ENCODE measurements at places on chromosomes 13 and 19. TPM values are rescaled to one million over a fixed set of nuclear protein-coding genes. Genes with fewer than 3 reads are reported as not detected.

Gene MBD3L5
- total RNA-seq, result not detected

Gene VWA8
- total RNA-seq, result 19.0 TPM

DNA sequence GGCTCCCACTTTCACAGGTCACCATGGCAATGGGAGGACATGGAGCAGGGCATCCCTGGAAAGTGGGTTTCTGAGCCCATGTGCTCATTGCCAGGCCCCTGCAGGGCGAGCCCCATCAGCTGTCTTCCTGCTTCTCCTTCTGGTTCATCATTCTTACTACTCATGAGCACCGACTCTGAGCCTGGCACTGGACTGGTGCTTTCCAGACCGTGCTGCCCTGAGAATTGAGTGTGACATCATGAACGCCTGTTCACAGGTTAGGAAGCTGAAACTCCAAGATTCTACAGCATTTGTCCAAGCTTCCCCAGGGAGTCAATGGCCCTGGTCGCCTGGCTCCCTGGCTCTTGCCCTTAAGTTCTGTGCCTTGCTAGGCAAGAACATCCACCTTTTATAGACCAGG, 210.4 kb upstream of the ZNF536 start:
- no peak overlapping the region for H3K4me3 ChIP-seq
- no peaks in the 10 kb centered on the region for H3K36me3 ChIP-seq
- no peaks in the 10 kb centered on the region for H3K4me1 ChIP-seq
- H3K27ac ChIP-seq, result no peak overlapping the region
- DNase-seq, result no peak
- H3K27me3 ChIP-seq, result no peaks in the 10 kb centered on the region

Gene FPR2
- total RNA-seq, result 50.4 TPM

- peak overlapping the region; percentile 99 for H3K27ac ChIP-seq
- H3K4me3 ChIP-seq, result peak overlapping the region; percentile 12
- no peaks in the 10 kb centered on the region for H3K4me1 ChIP-seq
- no peaks in the 10 kb centered on the region for H3K27me3 ChIP-seq
Measured at GRCh38 chr19:58181902-58182576, 822 bp upstream of the ZNF274 start.

DNA sequence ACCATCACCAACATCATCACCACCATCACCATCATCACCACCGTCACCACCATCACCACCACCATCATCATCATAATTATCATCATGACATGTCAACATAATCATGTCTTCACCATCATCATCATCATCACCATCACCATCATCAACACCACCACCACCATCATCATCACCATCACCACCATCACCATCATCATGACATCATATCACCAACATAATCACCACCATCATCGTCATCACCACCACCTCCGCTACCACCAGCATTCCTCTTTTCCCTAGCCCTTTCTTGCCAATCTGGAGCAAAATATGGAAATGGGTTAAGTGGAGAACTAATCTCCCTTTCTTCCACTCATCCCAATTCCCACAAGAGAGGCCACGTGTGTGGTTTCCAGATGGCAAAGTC, 1.1 kb upstream of the TTYH1 start:
- H3K4me3 ChIP-seq, result no peak overlapping the region
- DNase-seq, result no peak
- peaks cover 6% of the 10 kb centered on the region for H3K4me1 ChIP-seq
- H3K36me3 ChIP-seq, result no peaks in the 10 kb centered on the region
- H3K27me3 ChIP-seq, result peaks cover 31% of the 10 kb centered on the region
- no peak overlapping the region for H3K27ac ChIP-seq

GRCh38 chr13:26011996-26012821, 39.6 kb downstream of the SHISA2 start:
- H3K27ac ChIP-seq, result peak overlapping the region; percentile 54
- no peaks in the 10 kb centered on the region for H3K27me3 ChIP-seq
- H3K36me3 ChIP-seq, result no peaks in the 10 kb centered on the region
- DNase-seq, result peak; percentile 92
- peaks cover 43% of the 10 kb centered on the region for H3K4me1 ChIP-seq

- H3K27ac ChIP-seq, result no peak overlapping the region
- no peaks in the 10 kb centered on the region for H3K36me3 ChIP-seq
- no peak overlapping the region for H3K4me3 ChIP-seq
- no peaks in the 10 kb centered on the region for H3K4me1 ChIP-seq
Measured at GRCh38 chr13:34038541-34039068, 220.7 kb downstream of the RFC3 start.

GRCh38 chr13:27728271-27728670, 64.0 kb upstream of the GSX1 start:
- no peak overlapping the region for H3K4me3 ChIP-seq
- peak; percentile 31 for DNase-seq
- H3K27ac ChIP-seq, result no peak overlapping the region
- no peaks in the 10 kb centered on the region for H3K27me3 ChIP-seq
- no peaks in the 10 kb centered on the region for H3K4me1 ChIP-seq

Gene ZNF799
- total RNA-seq, result 9.8 TPM

Gene ITM2B
- total RNA-seq, result 492 TPM

Gene TBXA2R
- total RNA-seq, result 7.6 TPM

- H3K27me3 ChIP-seq, result peaks cover 13% of the 10 kb centered on the region
- peaks cover 11% of the 10 kb centered on the region for H3K4me1 ChIP-seq
- peak within 1 kb of the TSS; percentile 72 for H3K27ac ChIP-seq
- no peak for DNase-seq
- H3K36me3 ChIP-seq, result no peaks in the 10 kb centered on the region
Measured at GRCh38 chr19:43465468-43466120, at the start of gene LYPD3. Gene LYPD3, minus strand, starts transcription at chr19:43465608. Its CDS starts 37 bp downstream, at chr19:43465571.

Gene WDR88
- not detected for total RNA-seq

Gene CLEC4G
- total RNA-seq, result 0.43 TPM

- peaks cover 9% of the 10 kb centered on the region for H3K4me1 ChIP-seq
- H3K36me3 ChIP-seq, result no peaks in the 10 kb centered on the region
- no peak overlapping the region for H3K4me3 ChIP-seq
- DNase-seq, result peak; percentile 60
Measured at GRCh38 chr13:106700439-106700838, 132.5 kb upstream of the ARGLU1 start.

Gene POMP
- total RNA-seq, result 63.7 TPM

Gene ZNF682
- 17.7 TPM for total RNA-seq

DNA sequence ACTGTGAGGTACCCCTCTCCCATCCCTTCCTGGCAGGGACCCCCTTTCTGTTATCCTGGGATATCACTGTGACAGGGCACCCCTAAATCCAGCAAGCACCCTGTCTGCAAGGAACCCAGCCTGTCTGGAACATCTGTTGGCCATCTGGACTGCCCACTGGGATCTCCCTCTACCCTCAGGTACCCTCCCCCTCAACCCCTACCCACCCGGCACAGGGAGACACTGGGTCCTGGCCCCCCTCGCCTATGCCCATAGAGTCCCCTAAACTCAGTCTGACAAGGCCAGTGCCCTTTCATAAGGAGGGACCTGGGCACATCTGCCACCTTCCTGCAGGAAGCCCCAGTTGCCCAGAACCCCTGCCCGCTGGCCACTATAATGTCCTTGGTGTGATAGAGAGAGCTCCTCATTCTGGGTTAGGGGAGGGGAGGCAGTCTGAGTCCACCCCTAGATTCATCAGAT, 2.8 kb upstream of the SLC27A5 start:
- no peak for DNase-seq
- no peaks in the 10 kb centered on the region for H3K27me3 ChIP-seq
- peaks cover 16% of the 10 kb centered on the region for H3K36me3 ChIP-seq
- peaks cover 19% of the 10 kb centered on the region for H3K4me1 ChIP-seq
- no peak overlapping the region for H3K27ac ChIP-seq

DNA sequence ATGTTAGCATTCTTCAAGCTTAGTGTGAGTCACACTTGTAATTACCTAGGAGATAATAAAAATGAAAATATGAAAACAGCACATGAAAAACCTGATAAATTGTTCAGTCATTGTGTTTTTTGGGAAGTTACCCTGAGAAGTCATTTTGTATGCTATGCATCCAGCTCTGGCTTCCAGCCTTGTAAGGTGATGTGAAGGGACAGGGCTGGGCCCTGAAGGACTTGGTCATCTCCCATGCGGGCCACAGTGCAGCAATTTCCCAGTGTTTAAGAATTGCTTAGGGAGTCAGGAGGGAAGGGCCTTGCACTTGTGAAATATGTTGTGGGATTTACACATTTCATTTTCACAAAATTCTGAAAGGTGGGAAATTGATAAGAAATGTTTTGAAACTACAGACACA, 41.3 kb downstream of the ARHGEF7 start:
- H3K4me3 ChIP-seq, result no peak overlapping the region
- no peak overlapping the region for H3K27ac ChIP-seq
- no peaks in the 10 kb centered on the region for H3K27me3 ChIP-seq
- peaks cover 8% of the 10 kb centered on the region for H3K4me1 ChIP-seq
- peaks cover 5% of the 10 kb centered on the region for H3K36me3 ChIP-seq

DNA sequence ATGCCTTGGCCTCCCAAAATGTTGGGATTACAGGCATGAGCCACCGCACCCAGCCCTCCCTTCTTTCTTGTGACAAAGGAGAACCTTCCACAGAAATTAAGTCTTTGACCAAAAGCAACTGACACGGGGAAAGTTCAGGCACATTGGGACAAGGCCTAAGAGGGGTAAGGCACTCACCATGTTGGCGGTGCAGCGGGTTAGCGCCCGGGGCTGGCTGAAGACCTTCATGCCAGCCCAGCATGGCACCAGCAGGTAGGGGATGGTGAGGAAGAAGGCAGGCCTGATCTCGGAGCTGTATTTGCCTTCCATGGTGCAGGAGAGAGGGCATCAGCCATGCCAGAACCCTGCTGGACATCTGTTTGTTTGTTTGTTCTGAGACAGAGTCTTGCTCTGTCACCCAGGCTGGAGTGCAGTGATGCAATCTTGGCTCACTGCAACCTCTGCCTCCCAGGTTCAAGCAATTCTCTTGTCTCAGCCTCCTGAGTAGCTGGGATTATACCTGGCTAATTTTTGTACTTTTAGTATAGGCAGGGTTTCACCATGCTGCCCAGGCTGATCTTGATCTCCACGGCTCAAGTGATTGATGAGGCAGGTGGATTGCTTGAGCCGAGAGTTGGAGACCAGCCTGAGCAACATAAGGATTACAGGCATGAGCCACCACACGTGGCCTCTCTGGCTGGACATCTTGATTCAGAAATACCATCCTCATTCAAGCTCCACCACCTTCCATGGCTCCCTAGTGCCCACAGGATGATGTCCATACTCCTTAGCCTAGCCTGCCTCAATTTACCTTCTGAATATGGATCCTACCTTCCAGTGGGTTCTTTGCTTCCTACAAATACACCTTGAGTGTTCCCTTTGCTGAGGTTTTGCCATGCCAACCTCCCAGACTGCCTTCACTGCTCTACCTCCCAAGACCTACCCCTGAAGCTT, 4.4 kb downstream of the TM6SF2 start:
- H3K27me3 ChIP-seq, result peaks cover 7% of the 10 kb centered on the region
- DNase-seq, result no peak
- H3K36me3 ChIP-seq, result no peaks in the 10 kb centered on the region
- H3K4me3 ChIP-seq, result no peak overlapping the region

GRCh38 chr13:105334211-105334610, 1201.3 kb downstream of the EFNB2 start:
- H3K36me3 ChIP-seq, result peaks cover 2% of the 10 kb centered on the region
- no peak overlapping the region for H3K27ac ChIP-seq
- DNase-seq, result no peak
- H3K4me1 ChIP-seq, result peaks cover 5% of the 10 kb centered on the region

DNA sequence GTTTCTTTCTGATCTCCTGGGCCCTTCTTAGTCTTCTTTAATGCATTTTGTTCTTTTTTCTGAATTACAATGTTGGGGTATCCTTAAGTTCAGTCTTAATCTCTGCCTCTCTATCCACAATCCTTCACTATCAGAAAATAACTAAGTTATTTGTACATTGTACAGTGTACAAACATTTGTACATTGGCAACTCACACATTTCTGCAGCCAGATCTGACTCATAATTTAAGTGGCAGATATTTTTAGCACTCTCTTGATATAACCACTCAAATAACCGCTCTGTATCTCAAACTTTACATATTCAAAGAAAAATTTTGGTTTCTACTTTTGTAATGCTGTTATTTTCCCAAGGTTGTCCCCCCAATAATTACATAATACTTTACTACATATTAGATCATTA, 691.1 kb upstream of the SPRY2 start:
- no peak overlapping the region for H3K27ac ChIP-seq
- H3K27me3 ChIP-seq, result no peaks in the 10 kb centered on the region
- no peak for DNase-seq
- H3K4me1 ChIP-seq, result no peaks in the 10 kb centered on the region
- H3K4me3 ChIP-seq, result no peak overlapping the region

- no peaks in the 10 kb centered on the region for H3K27me3 ChIP-seq
- no peak overlapping the region for H3K27ac ChIP-seq
- H3K36me3 ChIP-seq, result no peaks in the 10 kb centered on the region
- no peak overlapping the region for H3K4me3 ChIP-seq
Measured at GRCh38 chr19:4303819-4304537, 420 bp upstream of the FSD1 start.

- no peak for DNase-seq
- no peak overlapping the region for H3K4me3 ChIP-seq
- no peaks in the 10 kb centered on the region for H3K4me1 ChIP-seq
- H3K36me3 ChIP-seq, result no peaks in the 10 kb centered on the region
- no peak overlapping the region for H3K27ac ChIP-seq
Measured at GRCh38 chr13:109983447-109983846, 197.1 kb upstream of the IRS2 start.

DNA sequence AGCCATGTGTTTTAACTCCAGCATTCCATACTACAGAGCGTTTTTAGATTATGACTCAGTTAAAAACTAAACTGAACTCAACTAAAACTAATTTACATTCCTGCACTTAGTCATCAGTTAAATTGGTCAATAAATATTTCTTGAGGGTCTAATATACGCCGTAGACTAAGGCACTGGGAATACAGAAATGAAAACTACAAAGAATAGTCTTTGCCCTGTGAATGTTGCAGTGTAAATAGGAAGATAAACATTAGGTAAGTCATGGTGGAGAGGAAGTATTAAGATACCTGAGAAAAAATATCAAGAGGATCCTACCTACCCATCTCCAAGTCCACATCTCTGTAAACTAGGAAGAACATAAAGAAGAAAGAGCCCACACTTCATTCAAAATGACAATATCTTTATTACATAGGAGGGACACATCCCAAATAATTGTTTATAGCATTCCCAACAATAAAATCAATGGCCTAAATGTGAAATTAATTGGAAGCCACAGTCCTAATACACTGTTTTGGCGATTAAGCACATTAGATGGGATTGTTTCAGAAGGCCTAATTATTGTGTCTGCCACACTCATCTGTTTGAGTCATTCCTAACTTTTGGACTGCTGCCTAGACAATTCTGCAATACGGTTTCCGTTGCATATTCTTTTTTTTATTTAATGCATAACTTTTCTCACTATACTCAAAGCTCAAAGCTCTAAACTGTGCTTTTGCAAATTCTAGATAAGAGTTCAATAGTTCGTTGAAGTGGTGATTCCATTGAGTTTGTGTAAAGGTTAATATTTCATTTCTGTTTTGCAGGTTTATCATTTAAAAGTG, 52.9 kb downstream of the MBNL2 start:
- no peaks in the 10 kb centered on the region for H3K27me3 ChIP-seq
- DNase-seq, result peak; percentile 98
- H3K4me3 ChIP-seq, result no peak overlapping the region
- no peak overlapping the region for H3K27ac ChIP-seq
- H3K4me1 ChIP-seq, result peaks cover 55% of the 10 kb centered on the region

All from lung (tissue), 17 donors.